Stimulated activated CD4-positive, alpha-beta T cell treated with anti-CD3 and anti-CD28 coated beads, TNF-alpha, amount 100 ng/mL, for 1 hour (primary cell): ENCODE measurements at places on chromosomes 2 and 18.

- no peak for DNase-seq
Observed at GRCh38 chr2:26767894-26768487, 3.9 kb downstream of the SLC35F6 start.

- no peak for DNase-seq
Observed at GRCh38 chr18:384897-385296, 115.6 kb downstream of the COLEC12 start.

DNA sequence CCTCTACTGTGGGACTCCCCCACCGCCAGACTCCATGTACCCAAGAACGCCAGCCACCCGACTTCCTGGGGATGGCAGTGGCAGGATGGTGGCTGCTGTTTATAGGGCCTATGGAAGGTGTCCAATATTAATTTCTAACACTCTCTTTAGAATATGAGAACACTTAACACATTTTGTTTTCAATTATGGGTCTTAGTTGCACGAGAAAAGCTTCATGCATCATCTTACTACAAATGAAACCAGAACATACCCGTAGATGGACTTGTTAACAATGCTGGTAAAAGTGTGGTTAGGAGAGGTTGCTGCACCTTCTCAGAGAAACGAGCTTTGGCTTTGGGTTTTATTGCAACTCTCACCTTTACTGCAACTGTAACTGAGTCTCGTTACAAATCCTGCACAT, 335.6 kb upstream of the ID2 start:
- no peak for DNase-seq

GRCh38 chr2:236690726-236691125, 121.1 kb downstream of the ACKR3 start:
- no peak for DNase-seq

DNA sequence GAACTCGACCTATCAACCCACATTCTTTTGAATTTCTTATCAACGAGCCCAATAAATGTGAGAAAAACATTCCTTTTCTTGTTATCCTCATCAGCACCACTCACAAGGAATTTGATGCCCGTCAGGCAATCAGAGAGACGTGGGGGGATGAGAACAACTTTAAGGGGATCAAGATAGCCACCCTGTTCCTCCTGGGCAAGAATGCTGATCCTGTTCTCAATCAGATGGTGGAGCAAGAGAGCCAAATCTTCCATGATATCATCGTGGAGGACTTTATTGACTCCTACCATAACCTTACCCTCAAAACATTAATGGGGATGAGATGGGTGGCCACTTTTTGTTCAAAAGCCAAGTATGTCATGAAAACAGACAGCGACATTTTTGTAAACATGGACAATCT, 378.2 kb downstream of the STK39 start:
- no peak for DNase-seq

DNA sequence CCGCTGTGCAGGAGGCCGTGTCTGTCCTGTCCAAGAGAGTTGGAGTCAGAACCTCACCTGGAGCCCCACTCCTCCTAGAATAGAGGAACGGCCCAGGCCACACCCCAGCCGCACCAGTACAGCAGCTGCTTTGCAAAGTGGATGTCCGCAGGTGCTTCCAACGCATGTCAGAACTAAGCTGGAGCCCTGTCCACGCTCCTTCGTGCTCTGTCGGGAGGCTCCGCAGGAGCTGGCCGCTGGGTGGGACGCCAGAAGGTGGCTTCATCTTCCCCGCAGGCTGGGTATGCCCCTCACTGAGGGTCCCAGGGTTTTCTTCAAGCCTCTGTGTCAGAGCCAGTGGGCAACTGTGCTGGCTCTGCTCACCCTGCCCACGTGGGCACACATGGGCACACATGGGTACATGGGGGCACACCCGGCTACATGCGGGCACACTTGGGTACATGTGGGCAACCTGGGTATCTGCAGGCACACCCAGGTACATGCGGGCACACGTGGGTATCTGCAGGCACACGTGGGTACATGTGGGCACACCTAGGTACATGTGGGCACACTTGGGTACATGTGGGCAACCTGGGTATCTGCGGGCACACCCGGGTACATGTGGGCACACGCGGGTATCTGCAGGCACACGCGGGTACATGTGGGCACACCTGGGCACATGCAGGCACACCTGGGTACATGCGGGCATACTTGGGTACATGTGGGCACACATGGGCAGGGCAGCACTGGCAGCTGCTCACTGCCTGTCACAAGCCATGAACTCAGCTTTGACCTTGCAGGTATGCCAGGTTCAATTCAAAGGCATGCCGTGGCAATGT, 67.1 kb upstream of the CTDP1 start:
- no peak for DNase-seq

GRCh38 chr18:22856870-22857269, 76.3 kb upstream of the RBBP8 start:
- no peak for DNase-seq

DNA sequence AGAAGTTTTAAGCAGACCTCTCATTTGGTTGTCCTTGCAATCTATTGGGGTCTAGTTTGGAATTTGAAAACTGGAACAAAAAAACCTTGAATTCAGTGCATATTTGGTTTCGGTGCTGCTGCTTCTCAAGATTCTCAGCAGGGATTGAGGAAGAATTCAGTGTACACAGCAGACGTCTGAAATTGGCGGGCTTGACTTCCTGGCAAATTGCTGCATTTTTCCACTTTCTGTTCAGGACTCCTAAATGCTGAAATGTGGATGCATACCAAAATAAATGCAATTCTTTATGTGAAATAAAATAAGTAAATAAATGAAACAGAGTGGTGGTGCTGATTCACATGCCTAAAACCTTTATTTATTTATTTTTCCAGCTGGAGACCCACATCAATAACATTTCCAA, 332.4 kb upstream of the KYNU start:
- DNase-seq, result no peak

DNA sequence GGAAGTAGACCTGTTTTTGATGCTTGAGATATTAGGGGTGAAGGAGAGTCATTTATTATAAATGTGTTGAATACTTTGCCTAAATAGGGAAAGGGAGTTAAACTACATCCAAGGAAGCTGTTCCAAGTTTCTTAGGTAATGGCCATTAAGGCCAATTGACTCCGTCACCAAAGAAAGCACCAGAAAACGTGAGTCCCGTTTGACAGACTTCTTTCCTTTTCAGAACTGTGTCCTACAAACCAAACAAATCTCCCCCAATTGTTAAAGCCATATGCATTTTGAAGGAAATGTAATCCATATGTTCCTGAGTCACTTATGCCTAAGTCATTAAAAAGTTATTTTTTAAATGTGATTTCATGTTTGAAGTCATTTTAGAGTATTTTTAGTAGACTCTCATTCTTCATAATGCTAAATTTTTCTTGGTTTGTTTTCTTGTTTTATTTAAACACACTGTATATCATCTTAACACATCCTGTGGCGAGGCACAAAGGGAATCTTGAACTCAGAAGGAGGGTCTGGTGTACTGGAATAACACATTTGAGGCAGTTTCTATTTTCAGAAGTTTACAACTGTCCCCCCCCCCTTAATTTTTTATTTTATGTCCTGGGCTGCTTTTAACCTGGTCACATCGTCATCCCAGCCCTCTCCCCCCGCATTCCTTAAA, 133.7 kb downstream of the RHBDD1 start:
- no peak for DNase-seq

- DNase-seq, result no peak
Observed at GRCh38 chr2:70966681-70967080, 11.7 kb upstream of the ANKRD53 start.

DNA sequence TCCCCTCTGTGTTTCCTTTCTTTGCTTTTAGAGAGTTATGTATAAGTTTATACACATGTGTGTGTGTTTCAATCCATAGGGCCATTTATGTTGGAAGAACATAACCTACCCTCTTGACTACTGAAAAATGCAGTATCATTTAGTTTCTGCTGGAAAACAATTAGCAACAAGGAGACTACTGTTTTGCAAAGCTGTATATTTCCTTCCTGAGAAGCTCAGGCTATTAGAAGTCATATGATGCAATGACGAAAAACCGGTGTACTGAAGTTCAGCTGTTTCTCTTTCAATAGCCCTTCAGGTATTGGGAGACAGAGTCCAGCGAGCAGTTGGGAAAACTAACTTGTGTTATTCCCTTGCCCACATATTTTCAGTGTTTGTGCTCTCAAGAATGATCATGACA, 447.7 kb upstream of the GYPC start:
- no peak for DNase-seq

- no peak for DNase-seq
Observed at GRCh38 chr18:29652797-29653196, 1389.7 kb downstream of the DSC3 start.

DNA sequence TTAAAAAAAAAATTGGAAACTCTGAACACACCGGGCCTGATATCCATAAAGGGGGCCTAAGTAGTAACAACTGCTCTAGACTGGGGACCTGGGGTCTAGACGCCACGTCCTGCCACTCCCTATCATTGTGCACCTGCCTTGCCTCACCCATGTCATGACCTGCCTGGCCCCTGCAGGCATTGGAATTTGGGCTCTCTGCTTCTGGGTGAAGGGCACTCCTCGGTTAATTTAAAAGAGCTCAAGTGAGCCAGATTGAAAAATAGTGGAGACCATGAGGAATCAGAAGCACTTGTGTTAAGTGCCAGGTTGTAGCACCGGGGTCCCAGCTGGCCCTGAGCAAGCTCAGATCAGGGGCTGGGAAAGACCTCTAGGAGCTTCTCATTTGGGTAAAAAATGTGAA, 48.1 kb downstream of the SLC4A1AP start:
- DNase-seq, result no peak

GRCh38 chr2:191446910-191447309, 201.7 kb downstream of the MYO1B start:
- no peak for DNase-seq

DNA sequence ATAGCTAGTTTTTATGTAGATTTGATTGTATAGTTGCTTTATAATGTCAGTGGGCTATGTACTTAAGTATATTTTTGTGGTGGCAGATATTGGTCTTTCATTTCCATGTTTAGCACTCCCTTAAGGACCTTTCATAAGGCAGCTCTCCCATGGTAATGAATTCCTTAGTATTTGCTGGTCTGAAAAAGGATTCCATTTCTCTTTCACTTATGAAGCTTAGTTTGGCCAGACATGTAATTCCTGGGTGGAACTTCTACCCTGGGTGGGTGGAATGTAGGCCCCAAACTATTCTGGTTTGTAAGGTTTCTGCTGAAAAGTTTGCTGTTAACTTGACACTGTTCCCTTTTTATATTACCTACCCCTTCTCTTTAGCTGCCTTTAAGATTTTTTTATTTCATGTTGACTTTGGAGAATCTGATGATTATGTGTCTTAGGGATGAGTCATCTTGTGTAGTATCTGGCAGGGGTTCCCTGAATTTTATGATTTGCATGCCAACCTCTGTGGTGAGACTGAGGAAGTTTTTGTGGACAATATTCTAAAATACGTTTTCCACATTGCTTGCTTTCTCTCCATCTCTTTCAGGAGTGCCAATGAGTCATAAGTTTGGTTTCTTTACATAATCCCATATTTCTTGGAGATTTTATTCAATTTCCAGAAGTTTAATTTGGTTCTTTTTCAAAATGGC, 65.4 kb upstream of the VRK2 start:
- no peak for DNase-seq

- DNase-seq, result no peak
Observed at GRCh38 chr18:78727877-78728783, 251.5 kb upstream of the SALL3 start.

DNA sequence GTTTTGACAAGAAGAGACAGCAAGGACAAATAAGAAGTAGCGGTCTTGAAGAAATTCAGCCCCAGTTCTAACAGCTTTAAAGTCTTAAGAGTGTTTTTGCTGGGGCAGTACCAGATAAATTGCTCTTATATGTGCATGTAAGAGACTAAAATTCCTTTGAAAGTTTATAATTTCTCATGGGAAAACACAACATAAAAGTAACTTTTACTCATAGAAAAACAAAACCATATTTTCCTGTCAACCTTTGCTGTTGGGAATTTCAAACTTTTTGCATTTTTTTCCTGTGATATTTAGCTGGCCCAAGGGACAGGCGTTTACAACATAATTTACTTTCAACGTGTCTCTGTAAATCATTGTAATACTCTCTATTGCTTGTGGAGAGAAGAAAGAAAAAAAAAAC, 767.8 kb upstream of the ZEB2 start:
- DNase-seq, result no peak

GRCh38 chr2:172307800-172308199, 119.6 kb upstream of the ITGA6 start:
- no peak for DNase-seq

- no peak for DNase-seq
Observed at GRCh38 chr2:96530474-96531357, 5.8 kb upstream of the ARID5A start.

- DNase-seq, result no peak
Observed at GRCh38 chr2:26989156-26989555, 18.7 kb downstream of the MAPRE3 start.

DNA sequence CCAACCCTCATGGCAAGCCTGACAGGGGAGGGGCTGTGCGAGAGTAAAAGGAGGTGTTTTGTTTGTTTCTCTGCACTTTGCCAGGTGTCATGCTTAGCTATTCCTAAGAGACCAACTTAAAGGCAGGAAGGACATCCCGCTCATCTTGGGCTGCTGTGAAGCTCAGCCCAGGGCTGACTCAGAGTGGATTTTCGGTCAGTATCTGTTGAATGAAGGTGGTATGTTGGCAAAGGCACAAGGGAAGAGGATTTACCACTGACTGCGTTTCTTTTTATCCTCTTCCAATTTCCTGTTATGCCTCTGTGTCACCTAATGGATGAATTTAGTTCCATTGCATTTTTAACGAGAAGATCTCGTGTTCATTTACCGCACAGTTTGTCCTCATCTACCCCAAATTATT, 18.9 kb downstream of the TRPM8 start:
- no peak for DNase-seq

DNA sequence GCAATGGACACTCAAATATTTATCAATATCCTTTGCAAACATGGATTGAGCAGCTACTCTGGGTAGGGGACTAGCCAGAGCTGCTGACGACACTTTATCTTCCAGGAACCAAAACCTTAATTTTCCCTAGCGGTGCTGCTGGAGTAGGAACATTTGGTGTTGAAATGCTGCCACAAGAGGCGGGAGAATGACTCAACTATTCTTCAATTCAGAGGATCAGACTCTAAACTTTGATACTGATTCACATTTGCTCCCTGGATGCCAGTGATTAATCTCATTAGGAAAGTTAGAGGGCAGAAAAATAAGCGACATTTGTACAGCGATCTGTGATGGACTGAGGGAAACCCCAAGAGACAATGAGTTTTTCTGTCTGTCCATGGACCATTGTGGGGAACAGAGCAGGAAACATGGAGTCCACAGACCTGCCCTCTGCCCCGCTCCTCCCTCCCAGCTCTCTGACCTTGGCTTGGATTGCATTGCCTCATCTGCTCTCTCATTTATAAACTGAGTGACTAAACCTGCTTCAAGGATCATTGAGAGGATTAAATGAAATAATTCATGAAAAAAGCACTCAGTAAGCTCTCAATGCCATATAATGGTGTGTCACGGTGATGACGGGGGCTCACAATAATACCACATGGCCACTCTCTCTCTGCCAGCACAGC, 12.6 kb upstream of the EPB41L3 start:
- DNase-seq, result no peak

- no peak for DNase-seq
Observed at GRCh38 chr2:237819231-237819630, 20.7 kb downstream of the RBM44 start.

DNA sequence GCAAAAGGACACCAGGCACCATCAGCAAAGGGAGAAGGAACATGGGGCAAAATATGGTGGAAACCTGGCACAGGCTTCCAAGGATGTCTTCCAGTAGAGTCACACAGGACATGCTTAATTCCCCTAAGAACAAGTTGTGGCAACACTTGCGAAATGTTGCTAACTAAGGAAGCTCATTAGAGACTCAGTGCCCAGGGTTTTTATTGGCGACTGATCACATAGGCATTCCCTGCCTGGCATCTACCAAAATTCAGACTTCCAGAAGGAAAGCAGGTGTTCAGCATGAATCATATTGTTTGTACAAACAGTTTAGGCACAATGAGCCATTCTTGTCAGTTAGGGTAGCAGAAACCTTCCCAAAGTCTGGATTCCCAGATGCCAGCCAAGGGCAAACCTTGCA, 25.7 kb downstream of the SLC4A1AP start:
- DNase-seq, result no peak
